ENCODE measurements at places on chromosomes 1 and 21. TPM values are rescaled to one million over a fixed set of nuclear protein-coding genes. Genes with fewer than 3 reads are reported as not detected.

Gene PRR9
- not detected for total RNA-seq

GRCh38 chr1:156200044-156200443 lies 6.1 kb downstream of the SLC25A44 start:
- no peak for DNase-seq

Gene ZNF648
- not detected for total RNA-seq

Gene PLPP3
- total RNA-seq: 29.8 TPM

GRCh38 chr1:39898648-39899603 lies 2.8 kb downstream of the MYCL start:
- peak; percentile 48 for DNase-seq

Gene ATP8B2
- 11.9 TPM for total RNA-seq

DNA sequence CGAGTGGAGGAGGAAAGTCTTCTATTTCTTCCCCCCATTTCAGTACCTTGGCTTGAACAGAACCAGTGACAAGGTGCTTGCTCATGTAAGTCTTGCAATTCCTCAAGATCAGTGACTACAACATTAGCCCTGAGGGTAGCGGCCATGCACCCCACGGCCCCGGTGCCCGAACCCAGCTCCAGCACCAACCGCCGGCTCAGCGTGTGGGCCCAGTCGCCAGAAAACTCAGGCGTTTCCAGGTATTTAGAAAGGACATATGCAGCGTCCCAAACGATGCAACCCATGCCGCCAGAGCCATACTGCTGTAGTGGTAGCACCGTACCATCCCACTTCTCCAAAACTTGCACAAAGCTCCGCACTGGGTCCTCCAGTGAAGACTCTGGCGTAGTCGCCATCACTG lies 11.2 kb upstream of the MANEAL start:
- no peak for DNase-seq

GRCh38 chr1:99456536-99456935 lies 189.4 kb upstream of the PALMD start:
- no peak for DNase-seq

- DNase-seq: no peak
Observed at GRCh38 chr1:54355931-54356679, 50.1 kb downstream of the SSBP3 start.

DNA sequence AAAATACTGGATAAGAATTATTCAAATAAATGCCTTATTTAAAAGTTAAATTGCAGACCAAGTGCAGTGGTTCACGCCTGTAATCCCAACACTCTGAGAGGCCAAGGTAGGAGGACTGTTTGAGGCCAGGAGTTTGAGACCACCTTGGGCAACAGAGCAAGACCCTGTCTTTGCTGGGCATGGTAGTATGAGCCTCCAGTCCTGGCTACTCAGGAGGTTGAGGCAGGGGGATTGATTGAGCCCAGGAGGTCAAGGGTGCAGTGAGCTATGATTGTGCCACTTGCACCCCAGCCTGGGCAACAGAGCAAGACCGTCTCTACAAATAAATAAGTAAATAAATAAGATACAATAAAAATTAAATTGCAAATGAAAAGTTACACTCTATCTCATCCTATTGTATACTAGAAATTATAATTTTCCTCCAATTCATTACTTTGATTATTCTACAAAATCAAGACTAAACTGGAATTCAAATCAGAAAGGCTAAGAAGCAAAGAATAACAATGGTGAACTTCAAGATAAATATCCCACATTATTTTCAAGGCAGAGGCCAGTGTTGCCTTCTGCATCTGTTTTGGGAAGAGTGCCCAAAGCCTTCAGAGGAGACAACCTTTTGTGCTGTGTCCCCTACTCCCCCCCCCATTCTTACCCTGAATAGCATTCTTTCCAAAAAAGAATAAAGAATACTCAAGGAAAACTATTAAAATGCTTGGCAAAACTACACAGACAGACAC lies 73.3 kb upstream of the IRF2BP2 start:
- DNase-seq: no peak

GRCh38 chr1:74271503-74271902 lies 36.3 kb downstream of the TNNI3K start:
- no peak for DNase-seq

Gene PLEKHN1
- total RNA-seq: 0.95 TPM

DNA sequence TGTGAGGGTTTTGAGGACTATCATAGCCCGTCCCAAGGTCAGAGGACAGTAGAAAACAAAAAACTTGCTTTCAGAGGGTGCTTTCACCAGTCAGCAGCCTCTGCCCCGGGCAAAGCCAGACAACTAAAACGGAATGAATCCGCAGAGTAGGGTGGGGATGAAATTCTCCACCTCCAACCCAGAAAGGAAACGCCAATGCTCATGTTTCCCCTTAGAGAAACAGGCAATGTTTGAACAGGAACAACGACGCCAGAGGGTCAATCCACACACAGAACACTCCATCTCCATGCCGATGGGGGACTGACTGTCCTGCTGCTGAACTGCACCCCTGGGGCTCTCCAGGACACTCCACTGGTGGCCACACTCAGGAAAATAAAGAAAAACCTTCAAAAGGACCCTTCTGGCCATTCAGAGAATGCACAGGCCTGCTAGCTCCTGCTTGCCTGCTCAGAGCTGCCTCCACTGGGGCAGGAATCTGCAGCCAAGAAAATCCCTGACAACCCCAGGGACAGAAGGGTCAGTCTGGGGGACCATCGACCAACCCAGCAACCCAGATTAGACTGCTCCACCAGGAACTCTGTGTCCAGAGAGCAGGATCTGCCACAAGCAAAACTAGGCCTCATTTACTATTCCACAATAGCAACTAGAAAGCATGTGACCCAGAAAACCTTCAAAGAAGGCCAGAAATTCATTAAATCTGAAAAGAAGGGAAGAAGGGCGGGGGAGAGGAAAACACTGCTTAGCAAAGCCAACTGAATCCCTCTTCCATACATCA lies 116.0 kb downstream of the TOMM20 start:
- no peak for DNase-seq

DNA sequence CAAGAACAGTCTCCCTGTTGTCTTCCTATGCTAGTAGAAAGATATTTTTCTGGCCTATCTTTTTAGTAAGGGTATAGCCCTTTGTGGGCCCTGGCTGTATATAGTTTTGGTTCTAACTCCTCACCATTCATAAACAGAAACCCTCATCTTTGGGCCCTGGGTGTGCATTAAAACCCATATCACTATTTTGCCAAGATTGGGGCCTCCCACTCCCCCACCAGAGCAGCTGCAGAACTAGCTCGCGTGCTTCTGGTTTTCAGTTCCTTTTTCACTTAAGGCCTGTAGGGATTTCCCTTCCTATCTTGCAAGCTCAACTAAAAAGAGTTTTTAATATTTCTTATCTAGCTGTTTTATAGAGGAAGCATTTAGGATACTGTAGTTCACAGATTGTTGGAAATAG lies 106.4 kb downstream of the RGL1 start:
- no peak for DNase-seq

Gene BCAN
- not detected for total RNA-seq

Gene NPR1
- 5.2 TPM for total RNA-seq

Gene OR10X1
- total RNA-seq: not detected

DNA sequence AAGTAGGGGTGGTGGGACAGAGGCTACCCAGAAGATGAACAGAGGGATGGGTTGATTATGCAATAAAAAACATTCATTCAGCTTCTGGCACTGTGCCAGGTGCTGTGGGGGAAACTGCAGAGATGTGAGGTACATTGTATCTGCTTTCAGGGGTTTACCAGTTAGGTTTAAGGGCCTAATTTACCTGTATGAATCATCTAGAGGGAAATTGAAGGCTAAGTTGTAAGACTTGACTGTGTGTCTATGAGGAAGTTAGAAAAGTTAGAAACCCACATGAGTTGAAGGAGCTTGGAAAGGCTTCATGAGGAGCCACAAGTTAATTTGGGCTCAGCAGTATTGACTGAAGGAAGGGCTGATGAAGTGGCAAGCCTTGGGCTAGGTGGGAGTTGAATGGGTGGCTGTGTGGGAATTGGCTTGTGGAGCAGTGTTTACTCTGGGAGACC lies 36.7 kb upstream of the APOBEC4 start:
- no peak for DNase-seq

Gene OR2T33
- total RNA-seq: not detected

Gene PARK7
- total RNA-seq: 167 TPM

Gene TRIM67
- total RNA-seq: 0.03 TPM

- no peak for DNase-seq
Observed at GRCh38 chr1:55259911-55260609, 44.9 kb upstream of the USP24 start.

- DNase-seq: peak; percentile 34
Observed at GRCh38 chr1:58620259-58620658, 43.2 kb upstream of the TACSTD2 start.

Gene CELA3B
- total RNA-seq: 2.0 TPM

- DNase-seq: no peak
Observed at GRCh38 chr1:119002028-119002686, 14.0 kb upstream of the TBX15 start.

Gene NUAK2
- total RNA-seq: 29.2 TPM

DNA sequence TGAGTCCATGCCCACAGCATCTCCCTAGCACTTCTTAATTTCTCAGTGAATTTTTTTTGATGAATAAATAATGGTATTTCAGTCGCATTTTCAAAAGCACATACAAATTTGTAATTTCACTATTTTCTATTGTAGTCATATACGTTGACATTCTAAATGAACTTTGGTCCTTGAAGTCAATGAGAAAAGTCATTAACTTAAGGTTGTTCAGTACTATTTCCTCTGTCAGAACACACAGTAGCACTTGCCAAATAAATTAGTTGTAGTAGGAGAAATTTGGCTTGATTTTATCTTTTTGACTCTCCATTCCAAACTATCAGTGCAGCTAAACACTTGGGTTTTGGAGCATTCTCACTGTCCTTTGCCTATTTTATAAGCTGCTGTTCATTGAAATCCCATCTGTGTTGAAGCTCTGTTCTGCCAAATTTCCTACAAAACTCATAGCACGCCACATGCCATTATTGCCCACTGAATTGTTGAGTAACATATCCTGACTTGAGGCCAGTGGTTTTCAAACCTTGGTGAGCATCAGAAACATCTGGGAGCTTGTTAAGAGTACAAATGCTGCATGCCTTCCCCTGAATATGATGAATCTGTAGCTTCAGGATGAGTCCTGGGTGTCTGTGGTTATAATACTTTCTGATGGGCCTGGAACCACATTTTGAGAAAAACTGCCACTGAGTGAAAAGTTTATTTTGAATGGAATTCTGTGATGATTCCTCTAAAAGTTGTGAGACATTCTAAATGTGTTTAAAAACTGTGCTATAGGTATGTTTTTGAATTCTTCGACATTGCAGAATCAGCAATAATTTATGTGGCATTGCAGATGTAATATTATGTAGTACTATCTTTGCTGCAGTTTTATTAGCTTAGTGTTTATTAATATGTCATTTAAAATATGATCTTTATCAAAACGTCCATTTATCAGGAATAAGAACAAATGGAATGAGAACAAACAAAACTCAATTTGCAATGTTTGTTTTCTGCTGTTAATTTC lies 78.9 kb downstream of the DNM3 start:
- DNase-seq: no peak

GRCh38 chr1:211748810-211749209 lies 73.4 kb upstream of the NEK2 start:
- no peak for DNase-seq

GRCh38 chr1:62784509-62785365 lies 805 bp downstream of the ATG4C start:
- no peak for DNase-seq

DNA sequence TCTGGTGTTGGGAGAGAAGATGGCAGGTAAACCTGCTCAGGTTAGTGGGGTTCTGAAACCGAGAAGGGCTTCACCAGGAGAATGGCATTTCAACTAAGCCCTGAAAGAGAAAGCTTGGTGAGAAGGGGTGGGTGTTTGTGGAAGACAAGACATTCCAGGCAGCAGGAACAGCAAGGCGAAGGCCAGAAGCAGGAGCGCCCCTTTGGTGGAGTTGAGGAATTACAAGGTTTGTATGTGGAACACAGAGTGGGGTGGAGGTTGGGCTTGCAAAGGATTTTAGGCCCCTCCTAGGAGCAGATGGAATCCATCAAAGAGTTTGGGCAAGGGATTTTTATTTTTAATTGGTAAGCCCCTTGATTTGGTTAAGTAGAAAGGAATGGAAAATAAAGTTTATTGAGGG lies 24.8 kb upstream of the ELOA start:
- no peak for DNase-seq

Gene ADCY10
- total RNA-seq: 0.42 TPM

DNA sequence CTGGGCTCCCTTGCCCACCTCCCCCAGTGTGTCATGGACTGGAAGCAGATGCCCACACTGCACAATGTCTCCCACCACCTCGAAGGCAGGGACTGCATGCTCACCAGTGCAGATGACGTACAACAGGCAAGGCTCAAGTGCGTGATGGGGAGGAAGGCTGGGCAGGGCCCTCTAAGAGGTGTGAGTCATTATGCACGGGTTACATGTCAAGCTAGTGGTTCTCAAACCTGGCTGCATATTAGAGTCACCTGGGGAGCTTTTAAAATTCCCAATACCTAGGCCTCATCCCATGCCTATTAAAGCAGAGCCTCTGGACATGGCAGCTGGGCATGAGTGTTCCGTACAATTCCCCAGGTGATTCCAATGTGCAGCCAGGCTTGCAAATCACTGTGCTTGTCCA lies 137.9 kb upstream of the NGF start:
- DNase-seq: no peak

Gene TMEM200B
- total RNA-seq: 1.3 TPM

- DNase-seq: no peak
Observed at GRCh38 chr1:58927041-58927721, 143.3 kb upstream of the JUN start.

Gene KCNJ9
- not detected for total RNA-seq

DNA sequence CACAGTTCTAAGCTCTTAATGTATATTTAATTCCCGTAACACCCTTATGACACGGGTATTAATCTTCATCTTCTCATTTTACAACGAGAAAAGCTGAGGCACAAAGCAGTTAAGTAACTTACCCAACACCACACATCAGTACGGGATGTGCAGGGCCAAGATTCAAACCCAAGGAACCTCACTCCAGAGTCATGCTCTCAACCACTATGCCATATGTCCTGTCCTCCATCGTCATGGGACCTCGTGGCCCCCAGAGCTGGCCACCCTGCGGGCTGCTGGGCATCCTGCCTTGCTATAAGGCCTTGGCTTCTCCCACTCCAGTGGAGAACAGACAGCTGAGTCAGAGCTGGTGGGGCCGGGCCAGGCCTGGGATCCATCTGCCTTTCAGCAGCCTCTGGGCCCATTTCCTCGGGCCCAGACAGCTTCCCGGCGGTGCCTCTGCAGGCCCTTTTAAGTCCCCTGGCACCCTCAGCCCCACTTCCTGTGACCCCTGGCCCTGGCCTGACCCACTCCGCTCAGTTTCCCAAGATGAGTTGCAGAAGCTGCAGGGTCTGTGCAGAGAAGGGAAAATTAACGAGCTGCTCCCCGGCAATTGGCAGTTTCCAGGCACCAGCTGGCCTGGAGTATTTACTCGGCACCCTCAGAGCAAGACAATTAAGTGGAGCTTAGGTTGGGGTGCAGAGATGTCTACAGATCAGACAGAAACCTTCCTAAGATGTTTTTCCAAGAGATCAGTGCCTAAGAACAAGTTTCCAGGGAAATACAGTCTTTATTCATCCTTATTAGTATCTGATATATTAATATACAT lies 98.2 kb downstream of the EPHB2 start:
- peak; percentile 19 for DNase-seq

DNA sequence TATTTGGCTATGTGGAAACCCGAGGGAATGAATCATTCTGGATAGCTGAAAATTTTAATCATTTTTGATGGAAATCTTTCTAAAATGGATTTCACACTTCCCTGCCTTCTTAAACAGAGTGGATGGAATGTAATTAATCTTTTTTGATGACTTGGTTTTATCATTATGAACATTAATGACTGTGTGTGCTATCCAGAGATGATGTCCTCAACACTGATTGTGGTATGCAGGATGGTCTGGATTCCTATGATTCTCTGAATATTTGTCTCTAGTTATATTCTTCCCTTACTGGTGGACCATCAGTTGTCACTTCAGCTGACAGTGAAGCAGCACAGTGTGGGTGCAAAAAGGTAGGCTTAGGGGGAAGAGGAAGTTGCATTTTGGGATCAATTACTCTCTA lies 513.5 kb downstream of the LMO4 start:
- DNase-seq: no peak

All from left colon (tissue), 2 donors.